Effector memory CD4-positive, alpha-beta T cell (primary cell): ENCODE measurements at places on chromosomes 6 and 20.
A peak's percentile ranks its signal among the peaks of the same experiment; 100 is the strongest.

GRCh38 chr6:104955491-104955890, 1.4 kb upstream of the LIN28B start:
- no peak overlapping the region for H3K27ac ChIP-seq
- H3K36me3 ChIP-seq: no peaks in the 10 kb centered on the region
- H3K27me3 ChIP-seq: peaks cover 74% of the 10 kb centered on the region
- H3K4me1 ChIP-seq: peaks cover 3% of the 10 kb centered on the region
- no peak for DNase-seq
- no peak overlapping the region for H3K4me3 ChIP-seq

GRCh38 chr6:103798166-103798565, 1061.6 kb downstream of the HACE1 start:
- H3K27me3 ChIP-seq: no peaks in the 10 kb centered on the region
- no peak overlapping the region for H3K4me3 ChIP-seq
- H3K27ac ChIP-seq: no peak overlapping the region
- H3K4me1 ChIP-seq: no peaks in the 10 kb centered on the region
- no peak for DNase-seq

DNA sequence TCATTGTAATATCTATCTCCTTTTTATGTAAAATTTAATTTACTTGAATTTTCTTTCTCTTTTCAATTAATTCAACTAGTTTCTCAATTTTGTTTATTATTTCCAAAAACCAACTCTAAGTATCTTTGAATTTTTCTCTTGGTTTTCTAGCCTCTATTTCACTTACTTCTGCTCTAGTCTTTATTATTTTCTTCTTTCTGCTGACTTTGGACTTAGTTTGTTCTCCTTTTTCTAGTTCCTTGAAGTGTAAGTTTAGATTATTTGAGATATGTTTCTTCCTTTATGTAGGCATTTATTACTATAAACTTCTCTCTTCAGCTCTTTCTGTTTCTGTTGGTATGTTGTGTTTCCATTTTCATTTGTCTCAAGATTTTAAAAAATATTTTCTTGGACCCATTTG, 70.8 kb downstream of the TNFAIP3 start:
- H3K36me3 ChIP-seq: no peaks in the 10 kb centered on the region
- no peak for DNase-seq
- H3K4me3 ChIP-seq: no peak overlapping the region
- H3K27me3 ChIP-seq: no peaks in the 10 kb centered on the region

DNA sequence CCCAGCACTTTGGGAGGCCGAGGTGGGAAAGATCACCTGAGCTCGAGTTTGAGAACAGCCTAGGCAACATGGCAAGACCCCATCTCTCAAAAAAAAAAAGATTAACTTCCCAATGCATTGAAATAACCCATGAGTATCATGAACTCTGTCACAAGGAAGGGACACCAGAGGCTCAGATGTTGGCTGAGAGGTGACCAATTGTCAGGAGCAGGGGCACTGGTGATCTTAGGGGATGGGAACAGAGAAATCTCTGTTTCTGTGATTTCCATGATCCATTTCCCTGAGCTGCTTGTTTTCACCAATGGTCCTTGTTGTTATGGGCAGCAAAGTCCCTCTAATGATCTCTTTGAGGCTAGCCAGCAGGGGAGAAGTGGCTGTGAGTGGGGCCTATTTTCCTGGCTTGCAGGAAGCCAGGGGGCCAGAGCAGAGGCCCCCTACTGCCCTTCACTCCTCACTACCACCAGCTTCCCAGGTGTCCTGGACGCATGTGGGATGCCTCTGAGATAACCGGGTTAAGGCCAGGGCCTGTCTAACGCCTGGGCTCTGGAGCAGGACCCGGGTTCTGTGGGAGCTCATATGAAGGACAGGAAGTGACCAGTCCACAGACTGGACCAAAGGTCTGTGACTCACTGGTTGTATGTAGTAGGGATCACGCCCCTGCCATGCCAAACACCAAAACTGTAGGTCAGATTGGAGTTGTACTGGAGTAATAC, 54.4 kb downstream of the PCNA start:
- no peaks in the 10 kb centered on the region for H3K36me3 ChIP-seq
- no peak overlapping the region for H3K27ac ChIP-seq
- H3K4me3 ChIP-seq: no peak overlapping the region
- DNase-seq: no peak
- no peaks in the 10 kb centered on the region for H3K4me1 ChIP-seq

DNA sequence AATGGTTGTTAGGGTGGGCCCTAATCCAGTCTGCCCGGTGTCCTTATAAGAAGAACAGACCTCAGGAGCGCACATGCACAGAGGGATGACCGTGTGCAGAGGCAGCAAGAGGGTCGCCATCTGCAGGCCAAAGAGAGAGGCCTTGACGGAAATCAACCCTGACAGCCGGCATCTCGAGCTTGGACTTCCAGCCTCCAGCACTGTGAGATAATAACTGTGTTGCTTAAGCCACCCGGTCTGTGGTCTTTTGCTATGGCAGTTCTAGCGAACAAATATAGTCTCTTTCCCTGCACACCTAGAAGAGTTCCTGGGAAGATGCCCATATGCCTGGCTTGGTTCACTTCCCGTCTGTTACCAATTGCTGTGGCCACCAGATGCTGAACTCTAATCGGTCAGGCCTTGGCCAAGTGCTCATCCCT, 35.3 kb upstream of the PTGIS start:
- H3K4me3 ChIP-seq: no peak overlapping the region
- DNase-seq: no peak
- no peaks in the 10 kb centered on the region for H3K4me1 ChIP-seq
- H3K27ac ChIP-seq: no peak overlapping the region

GRCh38 chr6:105875974-105876640, 210.0 kb upstream of the PRDM1 start:
- no peaks in the 10 kb centered on the region for H3K27me3 ChIP-seq
- DNase-seq: no peak
- H3K27ac ChIP-seq: no peak overlapping the region
- H3K36me3 ChIP-seq: no peaks in the 10 kb centered on the region

DNA sequence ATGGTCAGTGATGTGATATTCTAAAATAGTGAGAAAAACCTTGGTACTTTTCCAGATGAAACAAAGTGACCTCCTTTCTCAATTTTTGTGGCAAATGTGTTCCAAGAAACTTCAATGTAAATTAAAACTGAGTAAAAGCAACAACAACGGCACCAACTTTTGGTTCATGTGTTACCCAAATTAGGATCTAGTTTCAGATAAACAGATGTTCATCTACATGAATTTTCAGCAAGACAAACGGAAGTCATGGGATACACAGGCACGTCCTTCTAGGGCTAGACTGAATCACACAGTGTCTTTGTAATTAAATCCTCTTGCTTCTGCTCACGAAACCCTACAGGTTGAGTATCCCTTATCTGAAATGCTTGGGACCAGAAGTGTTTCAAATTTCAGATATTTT, 915.2 kb downstream of the TFAP2A start:
- H3K27me3 ChIP-seq: no peaks in the 10 kb centered on the region
- H3K4me3 ChIP-seq: no peak overlapping the region
- no peak overlapping the region for H3K27ac ChIP-seq
- H3K4me1 ChIP-seq: no peaks in the 10 kb centered on the region
- H3K36me3 ChIP-seq: no peaks in the 10 kb centered on the region

GRCh38 chr6:88650029-88650619, 313.3 kb downstream of the RNGTT start:
- no peak overlapping the region for H3K27ac ChIP-seq
- H3K27me3 ChIP-seq: no peaks in the 10 kb centered on the region
- no peaks in the 10 kb centered on the region for H3K36me3 ChIP-seq
- no peaks in the 10 kb centered on the region for H3K4me1 ChIP-seq

DNA sequence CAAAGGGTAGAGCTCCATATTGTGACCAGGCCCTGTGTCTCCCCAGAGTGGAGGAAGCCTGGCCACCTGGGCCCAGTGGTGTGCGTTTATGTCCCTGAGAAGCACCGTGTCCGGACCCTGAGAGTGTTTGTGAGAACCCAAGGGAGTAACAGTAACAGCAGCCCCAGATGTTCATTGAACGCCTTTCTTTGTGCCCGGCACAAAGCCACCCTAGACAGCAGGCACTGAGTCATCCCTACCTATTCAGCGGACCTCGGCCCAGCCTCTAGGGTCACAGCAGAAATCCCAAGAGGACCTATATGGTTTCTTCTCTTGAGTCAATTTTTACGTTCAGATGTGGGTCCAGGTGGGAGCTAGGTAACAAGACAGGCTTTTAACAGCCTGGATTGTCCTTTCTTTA, 24.5 kb downstream of the BCAS4 start:
- peaks cover 6% of the 10 kb centered on the region for H3K4me1 ChIP-seq
- no peaks in the 10 kb centered on the region for H3K27me3 ChIP-seq
- H3K4me3 ChIP-seq: no peak overlapping the region
- no peaks in the 10 kb centered on the region for H3K36me3 ChIP-seq
- H3K27ac ChIP-seq: no peak overlapping the region

DNA sequence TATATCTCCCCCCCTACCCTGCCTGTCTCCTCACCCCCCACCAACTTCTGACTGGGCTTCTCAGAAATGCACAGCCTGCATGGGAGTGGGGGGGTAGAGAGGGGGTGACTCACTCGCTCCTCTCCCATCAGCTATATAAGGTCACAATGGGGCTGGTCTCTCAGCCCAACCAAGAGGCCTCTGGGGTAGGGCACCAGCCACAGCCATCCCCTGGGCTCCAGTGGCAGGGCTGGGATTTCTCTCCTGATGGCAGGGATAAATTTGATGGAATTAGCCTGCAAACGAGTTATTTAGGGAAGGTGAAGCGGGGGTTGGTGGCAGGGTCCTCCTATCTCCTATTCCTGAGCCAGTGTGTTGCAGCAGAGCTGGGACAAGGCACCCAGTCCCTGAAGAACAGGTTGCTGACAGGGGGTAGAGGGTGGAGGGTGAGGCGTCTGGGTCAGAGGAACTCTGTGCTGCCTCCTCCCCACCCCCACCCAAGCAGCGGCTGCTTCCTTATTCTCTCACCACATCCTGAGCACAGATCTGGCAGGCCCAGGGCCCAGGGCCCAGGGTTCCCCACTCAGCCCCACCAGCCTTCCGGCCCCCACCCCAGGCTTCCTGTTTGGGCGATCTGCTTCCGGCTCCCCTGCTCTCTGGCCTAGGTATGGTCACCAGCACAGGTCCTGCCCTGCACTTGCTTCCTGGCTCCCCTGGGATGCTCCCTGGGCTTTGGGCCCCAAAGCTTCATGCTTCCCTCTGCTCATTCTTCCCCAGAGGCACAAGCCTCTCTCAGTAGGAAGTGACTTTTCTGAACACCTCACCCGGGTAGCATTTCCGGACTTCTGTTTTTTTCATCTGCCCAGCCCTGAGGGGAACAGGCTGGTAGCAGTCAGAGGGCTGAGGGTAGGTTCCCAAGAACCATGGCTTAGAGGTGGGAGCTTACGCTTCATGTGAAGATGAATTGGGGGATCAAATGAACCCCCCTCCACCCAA, 4.0 kb downstream of the PPP1R18 start:
- H3K27me3 ChIP-seq: no peaks in the 10 kb centered on the region
- DNase-seq: peak; percentile 86
- peak overlapping the region; percentile 99 for H3K4me3 ChIP-seq
- peak overlapping the region; percentile 96 for H3K27ac ChIP-seq
- H3K4me1 ChIP-seq: peaks cover 26% of the 10 kb centered on the region

- H3K36me3 ChIP-seq: no peaks in the 10 kb centered on the region
- H3K4me3 ChIP-seq: no peak overlapping the region
- no peak overlapping the region for H3K27ac ChIP-seq
- no peak for DNase-seq
These were observed 233.3 kb downstream of the PREX1 start for GRCh38 chr20:48594533-48594932.

GRCh38 chr6:13474360-13474759, 13.0 kb downstream of the GFOD1 start:
- no peak for DNase-seq
- H3K36me3 ChIP-seq: no peaks in the 10 kb centered on the region
- no peak overlapping the region for H3K4me3 ChIP-seq
- no peak overlapping the region for H3K27ac ChIP-seq
- no peaks in the 10 kb centered on the region for H3K4me1 ChIP-seq

DNA sequence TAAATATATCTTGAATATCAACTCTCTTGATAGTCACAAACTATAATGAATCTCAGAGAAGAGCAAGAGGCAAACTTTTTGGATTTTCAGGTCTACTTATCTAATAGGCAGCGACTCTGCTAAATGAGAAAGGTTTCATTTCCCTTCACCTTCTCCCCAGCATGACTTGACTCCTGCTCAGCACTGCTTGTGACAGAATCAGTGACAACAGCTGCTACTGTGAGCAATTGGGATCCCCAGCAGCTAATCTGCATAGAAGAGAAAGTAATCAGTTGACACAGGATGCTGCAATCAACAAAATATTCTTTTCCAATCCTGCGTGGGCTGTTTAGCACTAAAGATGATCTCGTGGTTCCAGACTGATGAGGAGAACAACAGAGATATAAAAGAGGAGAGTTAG, 205.5 kb downstream of the MMUT start:
- H3K4me1 ChIP-seq: no peaks in the 10 kb centered on the region
- no peaks in the 10 kb centered on the region for H3K36me3 ChIP-seq
- H3K27ac ChIP-seq: no peak overlapping the region
- H3K4me3 ChIP-seq: no peak overlapping the region

DNA sequence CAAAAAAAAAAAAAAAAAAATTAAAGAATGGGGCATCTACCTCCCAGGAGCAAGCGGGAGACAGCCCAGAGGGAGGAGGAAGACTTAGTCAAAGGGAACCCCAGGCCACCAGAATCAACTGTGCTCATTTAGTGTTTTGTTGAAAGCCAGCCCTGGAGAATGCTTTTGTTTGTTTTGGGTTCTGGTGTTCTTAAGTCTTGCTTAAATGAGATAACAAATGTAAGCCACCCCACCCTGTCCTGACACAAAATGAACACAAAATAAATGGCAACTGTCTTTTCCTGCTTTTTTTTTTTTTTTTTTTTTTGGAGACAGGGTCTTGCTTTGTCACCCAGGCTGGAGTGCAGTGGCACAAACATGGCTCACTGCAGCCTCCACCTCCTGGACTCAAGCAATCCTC, 165.0 kb upstream of the JARID2 start:
- DNase-seq: no peak
- no peaks in the 10 kb centered on the region for H3K27me3 ChIP-seq
- no peak overlapping the region for H3K27ac ChIP-seq

- H3K36me3 ChIP-seq: no peaks in the 10 kb centered on the region
- H3K4me1 ChIP-seq: no peaks in the 10 kb centered on the region
- no peak overlapping the region for H3K4me3 ChIP-seq
- no peak for DNase-seq
These were observed 789.2 kb downstream of the MAFB start for GRCh38 chr20:39899881-39900280.

DNA sequence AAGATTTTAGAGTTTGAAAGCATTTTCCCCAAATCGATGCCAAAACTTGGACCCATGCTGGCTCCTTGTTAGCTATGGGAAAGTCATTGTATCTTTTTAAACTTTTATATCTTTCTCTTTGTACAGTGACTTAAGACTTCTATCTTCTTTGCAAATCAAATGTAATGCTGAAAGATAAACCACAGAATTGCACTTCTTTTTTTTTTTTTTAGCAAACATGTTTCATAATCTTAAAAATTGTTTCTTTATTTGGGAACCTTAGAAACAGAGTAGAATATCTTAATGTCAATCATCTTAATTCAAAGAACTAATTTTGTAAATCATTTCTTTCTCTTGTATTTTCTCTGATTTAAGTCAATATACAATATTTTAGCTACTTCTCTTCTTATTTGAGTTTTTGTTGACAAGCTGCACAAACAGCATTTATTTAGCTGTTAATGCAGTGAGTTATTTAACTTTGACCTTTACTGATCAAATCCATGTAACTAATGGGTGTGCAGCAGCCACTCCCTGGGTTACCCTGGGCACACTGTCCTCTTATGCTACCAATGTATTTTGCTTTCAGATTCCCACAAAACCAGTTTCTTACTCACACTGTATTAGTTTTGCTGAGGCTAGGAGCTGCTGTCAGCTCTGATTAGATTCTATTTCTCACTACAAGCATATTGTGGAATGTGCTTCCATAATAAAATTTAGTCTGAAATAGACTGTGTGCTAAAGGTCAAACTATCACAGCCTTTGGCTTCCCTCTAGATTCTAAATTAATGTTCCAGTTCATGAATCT, 279.6 kb downstream of the ADGB start:
- H3K36me3 ChIP-seq: no peaks in the 10 kb centered on the region
- H3K4me3 ChIP-seq: no peak overlapping the region
- no peaks in the 10 kb centered on the region for H3K4me1 ChIP-seq
- H3K27ac ChIP-seq: no peak overlapping the region
